ENCODE measurements at places on chromosomes 5 and 9. TPM values are rescaled to one million over a fixed set of nuclear protein-coding genes. Genes with fewer than 3 reads are reported as not detected.

DNA sequence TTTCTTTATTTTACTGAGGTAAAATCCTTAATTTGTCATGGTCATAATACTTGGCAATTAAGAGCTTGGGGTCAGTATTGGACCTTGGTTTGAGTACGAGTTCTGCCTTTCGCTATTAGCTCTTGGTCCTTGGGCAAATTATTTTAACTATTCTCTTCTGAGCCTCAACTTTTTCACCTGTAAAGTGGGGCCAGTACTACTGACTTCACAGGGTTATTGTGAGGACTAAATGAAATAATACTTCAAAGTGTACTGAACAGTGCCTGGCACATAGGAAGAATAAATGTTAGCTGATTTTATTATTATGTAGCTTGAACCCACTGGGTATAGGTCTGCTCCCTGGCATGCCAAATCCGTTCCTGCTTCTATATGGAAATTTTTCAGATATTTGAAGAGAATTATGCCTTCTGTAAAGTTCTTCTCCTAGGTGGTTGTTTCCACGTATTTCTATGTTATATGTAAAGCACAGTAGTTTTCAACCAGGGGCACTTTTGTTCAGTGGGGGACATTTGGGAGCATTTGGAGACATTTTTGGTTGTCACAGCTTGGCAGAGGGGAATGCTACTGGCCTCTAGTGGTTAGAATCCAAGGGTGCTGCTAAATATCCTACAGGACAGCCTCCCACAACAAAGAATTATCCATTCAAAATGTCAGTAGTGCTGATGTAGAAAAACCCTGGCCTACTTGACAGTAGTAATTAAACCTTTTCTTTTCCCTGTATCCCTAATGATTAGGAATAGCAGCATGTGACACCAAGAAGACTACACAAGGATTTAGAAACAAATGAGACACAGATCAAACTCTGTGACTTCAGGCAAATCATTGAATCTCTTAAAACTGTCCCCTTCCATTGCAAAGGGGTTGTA lies 4.5 kb downstream of the RCL1 start:
- DNase-seq: peak; percentile 39

DNA sequence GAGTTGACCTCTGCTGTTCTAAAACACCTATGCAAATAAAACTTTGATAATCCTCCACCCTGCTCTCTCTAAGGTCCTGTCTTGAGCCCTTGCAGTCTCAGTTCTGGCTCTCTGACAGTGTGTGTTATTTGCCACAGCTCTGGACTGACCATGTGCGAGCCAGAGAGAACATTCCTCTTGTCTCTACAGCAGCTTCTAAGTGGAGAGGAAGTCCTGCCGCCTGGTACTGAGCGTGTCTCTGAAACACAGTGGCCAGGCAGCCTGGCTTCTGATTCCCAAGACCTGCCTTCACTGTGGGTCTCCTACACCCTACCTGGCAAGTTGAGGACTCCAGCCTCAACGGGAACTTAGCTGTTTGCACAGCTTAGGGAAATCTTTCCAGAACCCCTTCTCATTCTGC lies 61.6 kb downstream of the ENTREP1 start:
- no peak for DNase-seq

DNA sequence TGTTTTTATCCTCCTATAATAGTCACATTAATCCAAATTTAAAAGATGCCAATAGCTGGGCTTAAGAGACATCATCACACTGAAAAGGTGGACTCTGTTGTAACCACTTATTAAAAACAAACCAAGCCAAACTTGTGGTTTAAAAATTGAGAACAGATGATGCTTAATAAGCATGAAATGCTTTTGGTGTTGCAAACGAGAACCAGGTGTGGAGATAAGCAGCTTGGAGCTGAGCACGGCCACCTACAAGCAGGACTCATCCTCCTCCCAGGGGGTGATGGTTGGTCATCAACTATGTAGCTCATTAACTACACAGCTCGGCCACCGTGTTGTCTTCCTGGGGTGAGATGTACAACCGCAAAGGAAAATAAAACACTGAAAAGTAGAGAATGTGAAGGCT lies 154.4 kb downstream of the NPR3 start:
- no peak for DNase-seq

- no peak for DNase-seq
Measured at GRCh38 chr9:23220171-23220570, 605.9 kb downstream of the ELAVL2 start.

DNA sequence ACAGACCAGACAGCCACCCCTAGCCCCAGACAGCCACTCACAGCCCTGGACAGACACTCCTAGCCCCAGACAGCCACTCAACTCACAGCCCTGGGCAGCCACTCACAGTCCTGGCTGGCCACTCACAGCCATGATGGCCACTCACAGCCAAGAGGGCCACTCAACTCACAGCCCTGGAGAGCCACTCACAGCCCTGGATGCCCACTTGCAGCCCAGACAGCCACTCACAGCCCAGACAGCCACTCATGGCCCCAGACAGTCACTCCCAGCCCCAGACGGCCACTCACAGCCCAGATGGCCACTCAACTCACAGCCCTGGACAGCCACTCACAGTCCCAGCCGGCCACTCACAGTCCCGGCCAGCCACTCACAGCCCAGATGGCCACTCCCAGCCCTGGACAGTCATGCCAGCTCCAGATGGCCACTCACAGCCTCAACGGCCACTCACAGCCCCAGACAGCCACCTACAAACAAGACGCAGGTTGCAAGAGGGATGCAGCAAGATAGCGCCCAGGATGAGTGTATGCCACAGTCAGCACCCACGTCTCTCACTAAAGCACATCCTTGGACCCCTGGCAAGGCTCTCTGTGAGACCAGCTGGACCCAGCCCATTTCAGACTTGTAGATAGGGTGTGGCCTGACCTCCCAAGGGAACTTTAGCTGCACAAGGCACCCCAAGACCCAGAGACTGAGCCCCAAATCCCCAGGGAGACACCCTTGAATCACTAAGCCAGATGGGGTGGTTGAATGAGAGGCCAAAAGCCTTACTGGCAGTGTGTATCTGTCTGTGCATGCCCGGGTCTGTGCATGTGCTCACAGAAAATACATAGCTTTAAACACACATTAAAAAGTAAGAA lies 22.4 kb downstream of the ZDHHC11B start:
- DNase-seq: peak; percentile 16

NXNL2 gene
- total RNA-seq: not detected

DNA sequence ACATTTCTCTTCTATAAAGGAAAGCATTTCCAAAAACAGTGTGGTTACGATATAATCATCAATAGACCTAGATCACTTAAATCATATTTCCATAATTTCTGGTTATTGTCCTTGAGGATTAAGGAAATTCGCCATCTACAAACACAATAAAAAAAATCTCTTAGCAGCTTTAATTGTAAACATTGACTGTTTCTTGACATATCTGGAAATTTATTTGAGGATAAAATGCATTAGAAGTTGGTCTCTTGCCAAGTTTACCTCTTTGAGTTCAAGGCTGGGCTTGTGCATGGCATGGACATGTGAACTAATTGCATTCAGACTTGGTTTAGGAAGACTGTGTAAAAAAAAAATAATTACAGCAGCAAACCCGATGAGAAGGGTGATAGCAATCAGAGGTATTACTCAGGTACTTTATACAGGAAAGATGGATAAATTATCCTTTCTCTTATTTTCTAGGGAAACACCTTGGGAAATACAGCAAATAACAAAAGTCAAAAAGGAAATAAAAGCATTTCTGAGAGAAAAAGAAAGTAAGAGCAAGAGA lies 237.9 kb downstream of the SLF1 start:
- DNase-seq: no peak

DNA sequence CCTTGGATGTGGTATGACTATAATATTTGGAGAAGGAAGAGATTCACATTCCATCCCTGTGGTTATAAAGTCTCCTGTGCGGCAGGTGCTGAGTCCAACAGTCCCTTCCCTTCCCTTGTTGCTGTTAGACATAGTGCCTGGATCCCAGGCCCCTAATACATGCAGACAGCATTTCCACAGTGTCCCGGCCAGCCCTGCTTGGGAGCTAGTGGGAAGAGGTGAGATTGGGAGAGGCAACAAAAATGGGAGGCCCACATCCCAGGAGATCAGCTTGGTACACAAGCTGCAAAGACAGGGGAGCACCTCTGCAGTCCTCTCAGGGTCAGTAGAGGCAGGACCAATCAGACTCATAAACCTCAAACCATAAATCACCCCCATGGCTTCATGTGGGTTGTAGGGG lies 3.3 kb upstream of the NEURL1B start:
- no peak for DNase-seq

GFI1B gene
- 1.3 TPM for total RNA-seq

SPRY4 gene
- total RNA-seq: 8.4 TPM

PCDHB4 gene
- total RNA-seq: 0.96 TPM

DNA sequence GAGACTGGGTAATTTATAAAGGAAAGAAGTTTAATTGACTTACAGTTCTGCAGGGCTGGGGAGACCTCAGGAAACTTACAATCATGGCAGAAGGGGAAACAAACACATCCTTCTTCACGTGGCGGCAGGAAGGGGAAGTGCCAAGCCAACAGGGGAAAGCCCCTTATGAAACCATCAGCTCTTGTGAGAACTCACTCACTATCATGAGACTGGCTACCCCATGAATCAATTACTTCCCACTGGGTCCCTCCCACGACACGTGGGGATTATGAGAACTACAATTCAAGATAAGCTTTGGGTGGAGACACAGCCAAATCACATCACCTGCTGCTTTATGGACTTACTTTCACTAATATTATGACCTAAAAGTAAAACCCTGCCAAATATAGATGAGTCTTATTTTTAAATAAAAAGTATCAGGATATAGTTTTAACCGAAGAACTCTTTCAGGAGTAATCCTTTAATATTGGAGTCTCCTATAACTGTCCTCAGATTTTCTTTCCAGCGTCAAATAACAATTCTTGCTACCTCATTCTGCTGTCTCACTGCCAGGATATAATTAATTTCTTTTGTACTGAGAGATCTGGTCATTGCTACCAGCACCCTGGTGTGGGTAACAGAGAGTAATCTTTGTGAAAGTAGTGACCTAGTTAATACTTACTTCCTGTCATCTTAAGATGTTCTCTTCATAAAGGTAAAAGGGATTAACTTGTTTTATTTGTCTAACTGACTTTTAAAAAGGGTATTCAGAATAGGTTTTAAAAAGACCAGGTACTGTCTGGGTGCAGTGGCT lies 68.6 kb downstream of the NLN start:
- no peak for DNase-seq

CXCL14 gene
- 29.8 TPM for total RNA-seq

DNA sequence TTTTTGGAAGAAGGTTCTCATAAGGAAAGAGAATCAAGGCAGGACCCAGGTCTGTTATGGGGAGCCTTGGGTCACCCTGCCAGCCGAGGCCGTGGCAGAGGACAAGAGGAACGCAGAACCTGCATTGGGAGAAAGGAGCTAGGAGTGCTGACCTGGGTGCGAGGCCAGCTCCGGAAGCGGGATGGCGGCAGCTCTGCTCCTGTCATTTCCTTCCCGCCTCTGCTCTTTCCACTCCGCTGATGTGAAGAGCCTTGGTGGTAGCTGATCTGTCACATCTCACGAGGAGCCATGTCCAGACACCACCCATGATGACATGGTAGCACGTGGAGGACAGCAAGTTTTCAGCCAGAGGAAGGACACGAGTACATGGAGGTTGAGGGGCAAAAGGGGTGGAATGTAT lies 109.5 kb upstream of the COL5A1 start:
- DNase-seq: no peak

MGAT1 gene
- 115 TPM for total RNA-seq

DNA sequence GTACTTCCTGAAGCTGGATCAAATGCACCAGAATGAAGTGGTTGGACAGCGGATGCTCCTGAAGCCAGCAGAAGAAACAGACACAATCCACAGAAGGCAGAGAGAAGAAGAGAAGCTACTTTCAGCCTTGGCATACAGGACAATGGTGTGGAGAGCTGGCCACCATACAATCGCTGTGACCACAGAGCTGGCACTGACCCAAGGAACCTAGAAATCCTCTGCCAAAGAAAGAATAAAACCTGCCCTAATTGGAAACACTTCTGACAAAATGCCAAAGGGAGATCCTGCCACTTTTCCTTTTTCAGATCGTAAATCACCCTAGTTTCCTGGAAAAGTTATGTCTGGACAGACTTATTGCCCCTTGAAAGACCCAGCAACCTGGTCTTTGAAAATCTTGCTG lies 77.8 kb downstream of the BAAT start:
- no peak for DNase-seq

SLC6A19 gene
- total RNA-seq: 56.2 TPM

DNA sequence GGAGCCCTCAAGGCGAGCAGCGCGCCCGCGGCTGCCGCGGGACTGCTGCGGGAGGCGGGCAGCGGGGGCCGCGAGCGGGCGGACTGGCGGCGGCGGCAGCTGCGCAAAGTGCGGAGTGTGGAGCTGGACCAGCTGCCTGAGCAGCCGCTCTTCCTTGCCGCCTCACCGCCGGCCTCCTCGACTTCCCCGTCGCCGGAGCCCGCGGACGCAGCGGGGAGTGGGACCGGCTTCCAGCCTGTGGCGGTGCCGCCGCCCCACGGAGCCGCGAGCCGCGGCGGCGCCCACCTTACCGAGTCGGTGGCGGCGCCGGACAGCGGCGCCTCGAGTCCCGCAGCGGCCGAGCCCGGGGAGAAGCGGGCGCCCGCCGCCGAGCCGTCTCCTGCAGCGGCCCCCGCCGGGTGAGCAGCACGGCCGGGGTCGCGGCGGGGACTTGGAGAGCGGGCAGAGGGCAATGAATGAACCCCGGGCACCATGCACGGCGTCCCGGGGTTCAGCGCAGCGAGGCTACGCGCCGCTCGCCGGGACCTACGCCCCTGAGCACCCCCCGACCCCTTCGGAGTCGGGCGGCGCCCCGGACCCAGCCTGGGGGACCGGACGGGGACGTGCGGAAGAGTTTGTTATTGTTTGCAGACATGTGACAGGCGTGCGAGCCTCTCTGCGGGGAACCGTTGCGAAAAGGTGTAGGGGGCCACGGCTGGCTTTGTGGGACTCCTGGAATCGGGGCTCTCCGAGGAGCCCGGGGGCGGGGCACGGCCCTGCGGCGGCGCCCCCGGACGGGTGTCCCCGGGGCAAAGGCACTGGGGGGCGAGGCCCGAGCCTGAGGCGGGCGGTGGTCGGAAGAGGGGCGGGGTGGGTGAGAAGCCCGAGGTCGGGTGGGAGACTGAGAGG lies 553 bp downstream of the MAP3K1 start:
- peak; percentile 36 for DNase-seq

DNA sequence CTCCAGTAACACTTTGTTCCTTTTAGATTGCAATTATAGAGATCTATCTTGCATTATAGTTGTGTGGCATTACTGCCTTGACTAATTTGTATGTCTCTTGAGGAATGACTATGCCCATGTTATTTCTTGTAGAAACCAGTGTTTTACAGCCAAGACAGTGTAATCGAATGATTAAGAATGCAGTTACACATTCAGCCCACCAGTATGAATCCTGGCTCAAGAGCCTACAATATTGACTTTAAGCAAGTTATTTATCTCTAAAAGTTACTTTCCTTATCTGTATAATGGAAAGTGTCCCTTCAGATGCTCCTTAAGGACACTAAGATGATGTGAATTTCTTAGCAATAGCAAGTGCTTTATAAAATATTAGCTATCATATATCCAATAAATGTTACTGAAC lies 9.7 kb upstream of the SNX24 start:
- no peak for DNase-seq

GRCh38 chr5:177404641-177405179 lies 4.2 kb upstream of the PFN3 start:
- no peak for DNase-seq

GRCh38 chr5:80326468-80326867 lies 6.7 kb downstream of the SPZ1 start:
- DNase-seq: no peak

TAS2R1 gene
- total RNA-seq: not detected

CEL gene
- total RNA-seq: 16.6 TPM

GRCh38 chr5:174503461-174504265 lies 220.7 kb upstream of the MSX2 start:
- no peak for DNase-seq

Data from colonic mucosa (tissue), 4 donors.